ENCODE measurements at places on chromosomes 4 and X. TPM values are rescaled to one million over a fixed set of nuclear protein-coding genes. Genes with fewer than 3 reads are reported as not detected.

The DMP1 gene
- total RNA-seq: not detected

The F8A1 gene
- total RNA-seq: 54.8 TPM

The CT55 gene
- not detected for total RNA-seq

GRCh38 chrX:105282077-105282476 lies 61.6 kb upstream of the TEX13A start:
- DNase-seq: no peak

DNA sequence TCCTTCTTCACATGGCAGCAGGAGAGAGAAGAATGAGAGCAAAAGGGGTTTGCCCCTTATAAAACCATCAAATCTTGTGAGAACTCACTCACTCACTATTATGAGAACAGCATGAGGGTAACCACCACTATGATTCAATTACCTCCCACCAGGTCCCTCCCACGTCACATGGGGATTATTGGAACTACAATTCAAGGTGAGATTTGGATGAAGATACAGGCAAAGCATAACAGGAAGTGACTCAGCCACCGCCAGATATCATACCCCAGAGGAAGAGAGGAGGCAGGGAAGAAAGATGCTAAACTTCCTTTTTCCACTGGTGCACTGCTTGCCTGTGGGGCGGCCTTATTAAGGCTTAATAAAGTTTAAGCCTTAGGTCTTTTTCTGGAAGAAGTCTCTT lies 766.1 kb downstream of the KCTD8 start:
- no peak for DNase-seq

DNA sequence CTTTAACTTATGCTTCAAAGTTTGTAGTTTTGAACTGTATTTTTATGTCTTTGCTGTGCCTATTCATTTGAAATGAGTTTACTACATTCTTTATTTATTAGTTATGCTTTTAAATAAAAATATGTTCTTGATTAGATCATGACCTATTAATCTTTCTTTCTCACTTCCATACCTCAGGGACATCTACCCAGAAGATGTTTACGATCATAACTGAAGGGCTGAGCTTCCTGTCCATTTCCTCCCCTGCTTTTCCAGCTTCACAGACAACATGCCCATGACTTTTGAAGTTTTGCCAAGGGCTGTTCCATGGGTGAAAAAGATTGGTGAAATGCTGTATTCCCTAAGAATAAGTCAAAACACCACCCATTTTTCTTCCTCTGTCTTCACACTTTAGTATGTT lies 99.7 kb upstream of the DDIT4L start:
- DNase-seq: no peak

GRCh38 chrX:110989447-110989846 lies 106.5 kb upstream of the PAK3 start:
- DNase-seq: no peak

- no peak for DNase-seq
Measured at GRCh38 chr4:86657910-86658309, 63.8 kb downstream of the PTPN13 start.

DNA sequence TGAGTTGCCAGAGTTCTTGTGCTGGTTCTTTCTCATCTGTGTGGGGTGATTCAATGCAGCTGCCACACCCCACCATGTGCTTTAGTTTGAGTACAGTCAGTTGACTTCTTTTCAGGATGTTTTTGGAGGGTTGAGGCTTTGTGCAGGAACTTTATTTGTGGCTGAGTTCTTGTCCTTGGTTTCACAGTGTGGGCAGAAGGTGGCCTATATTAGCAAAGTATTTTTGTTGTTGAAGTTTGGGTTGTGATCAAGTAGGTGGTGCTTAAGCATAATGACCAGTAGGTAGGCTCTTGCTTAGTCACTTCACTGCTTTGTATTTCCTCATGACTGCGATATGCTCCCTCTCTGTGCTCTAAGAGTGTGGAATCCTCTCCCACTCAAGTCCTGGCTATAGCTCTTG lies 80.3 kb downstream of the ARHGAP24 start:
- no peak for DNase-seq

DNA sequence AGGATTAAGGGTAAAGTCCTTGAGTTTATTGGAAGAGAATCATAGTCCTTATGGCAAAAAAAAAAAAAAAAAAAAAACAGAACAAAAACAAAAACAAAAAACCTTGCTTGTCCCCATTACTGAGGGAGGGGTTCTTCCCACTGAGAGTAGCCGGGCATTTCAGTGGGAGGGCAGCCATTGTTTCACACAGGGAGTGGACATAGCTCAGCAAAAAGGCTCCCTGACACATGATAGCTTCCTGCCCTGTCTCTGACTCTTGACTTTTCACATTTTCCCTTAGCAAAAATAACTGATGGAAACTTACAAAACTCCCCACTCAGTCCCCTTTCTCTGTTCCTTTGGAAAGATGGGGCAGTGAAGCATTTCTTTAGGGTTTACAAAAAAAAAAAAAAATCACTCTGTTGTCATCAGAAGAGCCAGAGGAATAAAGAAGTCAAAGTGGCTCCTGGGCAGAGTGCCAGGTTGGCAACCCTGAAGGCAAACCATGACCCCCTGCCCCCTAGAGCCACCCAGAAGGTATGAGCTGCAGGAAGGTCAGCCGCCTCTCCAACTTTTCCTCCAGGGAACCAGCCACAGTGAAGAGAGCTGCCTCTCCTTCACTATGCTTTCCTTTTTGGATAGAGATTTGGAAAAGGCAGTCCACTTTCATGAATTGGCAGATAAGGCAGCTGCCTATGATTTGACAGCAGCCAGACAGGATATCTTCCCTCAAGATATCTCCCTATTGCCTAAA lies 170.6 kb downstream of the KDR start:
- no peak for DNase-seq

DNA sequence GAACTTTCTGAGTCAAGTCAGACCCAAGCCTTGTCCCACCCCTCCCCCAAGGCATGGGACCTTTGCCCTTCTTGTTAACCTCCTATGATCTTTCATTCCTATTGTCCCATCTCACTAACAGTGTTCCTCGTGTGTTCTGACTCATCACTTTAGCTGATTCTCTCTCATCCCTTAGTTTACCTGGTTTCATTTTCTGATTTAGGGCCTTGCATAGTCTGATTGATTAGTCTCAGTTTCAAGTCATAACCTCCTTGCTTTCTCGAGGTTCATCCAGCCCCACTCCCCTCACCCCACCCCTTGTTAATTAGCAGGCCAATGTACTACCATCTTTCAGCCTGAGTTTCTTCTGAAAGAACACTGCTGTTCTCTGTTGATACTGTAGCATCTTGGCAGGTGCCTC lies 517.4 kb downstream of the RPA4 start:
- no peak for DNase-seq
